ENCODE measurements at places on chromosomes 5 and 9.

DNA sequence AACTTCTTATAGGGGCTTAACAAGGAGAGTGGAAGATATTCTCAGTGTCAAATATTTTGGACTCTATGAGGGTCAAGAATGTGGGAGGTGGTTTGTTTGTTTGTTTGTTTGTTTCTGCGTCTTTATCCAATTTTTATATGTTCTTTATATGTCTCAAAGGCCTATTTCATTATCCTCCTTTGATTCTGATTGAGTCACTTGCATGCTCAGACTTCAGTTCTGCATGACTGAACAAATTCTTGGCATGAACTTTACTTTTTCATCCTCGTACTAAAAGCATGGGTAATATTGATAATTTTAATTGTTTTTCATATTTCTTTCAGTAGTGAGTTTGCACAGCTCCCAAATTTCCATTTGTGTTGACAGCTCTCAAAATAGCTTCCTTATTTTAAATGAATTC, 19.2 kb upstream of the ERBIN start:
- DNase-seq, result no peak

GRCh38 chr9:136194540-136194939, 10.4 kb downstream of the LHX3 start:
- no peak for DNase-seq

DNA sequence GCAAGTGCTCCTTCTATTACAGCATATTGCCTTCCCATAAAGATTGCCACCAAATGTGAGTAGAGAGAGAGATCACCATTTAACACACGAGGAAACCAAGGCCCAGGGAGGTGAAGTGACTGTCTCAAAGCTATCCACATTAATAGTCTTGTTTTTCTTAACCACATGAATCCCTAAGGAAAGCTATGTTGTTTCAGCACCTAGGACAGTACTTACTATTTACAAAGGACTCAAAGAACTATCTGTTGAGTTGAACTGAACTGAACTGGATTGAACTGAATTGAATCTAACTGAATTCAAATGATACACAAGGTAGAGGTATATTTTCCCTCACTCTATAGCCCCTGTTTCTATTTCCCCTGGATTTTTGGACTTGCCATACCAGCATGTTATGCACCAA, 430.4 kb downstream of the CAAP1 start:
- DNase-seq, result no peak

- DNase-seq, result no peak
Observed at GRCh38 chr9:16371306-16371705, 499.2 kb downstream of the BNC2 start.

- no peak for DNase-seq
Observed at GRCh38 chr9:11443631-11444030, 830.8 kb upstream of the PTPRD start.

DNA sequence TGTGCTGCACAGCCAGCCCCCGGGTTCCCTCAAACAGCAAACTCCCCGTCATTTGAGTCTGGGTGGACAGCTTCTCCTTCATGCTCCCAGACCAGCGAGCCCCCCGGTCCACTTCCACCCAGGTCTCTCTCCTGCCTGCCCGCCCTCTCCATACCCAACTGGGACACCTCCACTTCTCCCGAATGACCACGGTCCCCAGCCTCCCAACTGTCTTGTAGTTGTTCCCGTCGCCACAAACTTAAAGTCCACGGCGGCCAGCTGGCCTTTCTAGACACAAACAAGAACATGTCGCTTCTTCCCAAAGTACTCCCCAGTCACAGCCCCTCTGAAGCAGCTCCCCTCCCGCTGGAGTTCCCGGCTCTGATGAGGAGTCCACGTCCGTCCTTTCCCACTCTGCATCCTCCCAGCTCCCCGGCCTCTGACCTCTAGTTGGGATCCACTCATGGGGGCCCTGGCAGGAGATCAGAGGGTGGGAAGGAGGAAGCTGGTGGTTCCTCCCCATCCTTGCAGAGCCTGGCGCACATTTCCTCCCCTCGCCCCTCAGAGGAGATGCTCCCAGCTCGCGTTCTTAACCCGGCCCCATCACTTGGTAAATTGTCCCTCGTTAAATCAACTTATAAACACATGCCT, 24.1 kb upstream of the PPP1R26 start:
- DNase-seq, result no peak

DNA sequence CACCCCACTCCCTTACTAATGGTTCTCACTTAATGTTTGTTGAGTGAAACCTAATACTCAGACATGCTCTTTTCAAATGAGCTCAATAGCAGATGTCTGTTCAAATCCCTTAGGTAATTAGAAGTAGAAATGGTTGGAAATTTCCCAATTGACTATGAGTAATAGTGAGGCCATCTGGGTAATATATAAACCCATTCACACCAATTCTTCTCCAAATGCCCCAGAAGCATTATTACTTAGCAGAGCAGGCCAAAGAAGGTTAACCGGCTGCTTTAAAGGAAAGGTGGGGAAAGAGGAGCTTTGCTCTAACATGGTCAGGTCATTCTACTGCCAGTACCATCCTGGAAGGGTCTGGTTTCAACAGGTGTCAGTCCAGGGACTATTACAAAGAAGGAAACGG, 119.5 kb upstream of the MTAP start:
- DNase-seq, result no peak

DNA sequence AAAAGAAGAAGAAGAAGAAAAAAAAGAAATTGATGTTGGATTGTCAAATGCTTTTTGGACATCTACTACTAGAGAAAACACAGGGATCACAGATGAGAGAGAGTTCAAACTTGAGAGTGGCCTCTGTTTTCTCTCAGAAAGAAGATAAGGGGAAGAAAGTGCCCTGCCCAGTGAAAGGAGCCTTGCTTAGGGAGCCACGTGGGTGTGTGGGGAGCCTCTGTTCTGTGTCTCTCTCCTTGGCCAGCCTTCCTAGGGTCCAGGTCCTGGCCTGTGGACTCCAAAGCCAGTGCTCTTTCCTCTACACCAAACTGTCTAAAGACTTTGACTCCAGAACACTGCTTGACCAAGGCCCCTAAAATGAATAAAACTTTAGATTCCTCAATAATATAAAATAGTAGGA, 22.0 kb upstream of the COL15A1 start:
- DNase-seq, result no peak

GRCh38 chr5:156836846-156837245, 13.2 kb upstream of the PPP1R2B start:
- DNase-seq, result no peak

Measured in stimulated activated CD4-positive, alpha-beta T cell treated with anti-CD3 and anti-CD28 coated beads, Interleukin-12 subunit alpha, Interleukin-12 subunit beta, amount 100 ng/mL, for 24 hours (primary cell).